ENCODE measurements at places on chromosomes 3 and 15.
A peak's percentile ranks its signal among the peaks of the same experiment; 100 is the strongest.

DNA sequence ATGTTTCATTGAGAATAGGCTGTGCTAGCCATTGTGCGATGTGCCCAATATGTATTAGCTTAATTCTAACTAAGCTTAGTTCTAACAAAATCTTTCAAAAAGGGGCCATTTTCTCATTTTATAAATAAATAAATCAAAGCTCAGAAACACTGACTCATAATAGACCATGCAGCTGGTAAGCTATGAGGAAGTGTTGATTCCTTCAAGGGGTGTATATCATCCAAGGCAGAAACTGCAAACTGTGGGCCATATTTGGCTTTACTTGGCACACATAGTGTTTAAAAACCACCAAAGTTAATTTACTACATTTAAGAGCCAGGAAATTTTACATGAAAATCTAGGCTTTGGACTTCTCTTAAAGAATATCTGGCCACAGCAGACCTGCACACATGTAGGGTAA lies 136.5 kb downstream of the ZNF621 start:
- no peak for DNase-seq

DNA sequence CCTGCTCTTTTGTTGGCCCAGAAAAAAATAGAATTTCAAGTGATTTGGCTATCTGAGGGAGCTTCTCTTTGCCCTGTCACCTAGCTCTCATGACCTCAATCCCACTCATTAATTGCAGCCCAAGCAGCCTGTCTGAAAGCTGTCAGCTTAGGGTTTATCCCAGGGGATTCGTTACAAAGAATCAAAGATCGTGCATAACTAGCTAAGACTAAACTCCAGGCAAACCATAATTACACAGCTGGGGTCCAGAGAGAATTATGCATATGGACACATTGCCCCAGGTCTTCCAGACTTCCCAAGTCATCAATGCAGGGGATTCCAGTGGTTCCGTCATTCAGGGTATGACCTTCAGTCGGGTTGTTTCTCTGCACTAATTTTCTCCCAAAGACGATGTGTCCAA lies 91.6 kb upstream of the CBLB start:
- DNase-seq: no peak

DNA sequence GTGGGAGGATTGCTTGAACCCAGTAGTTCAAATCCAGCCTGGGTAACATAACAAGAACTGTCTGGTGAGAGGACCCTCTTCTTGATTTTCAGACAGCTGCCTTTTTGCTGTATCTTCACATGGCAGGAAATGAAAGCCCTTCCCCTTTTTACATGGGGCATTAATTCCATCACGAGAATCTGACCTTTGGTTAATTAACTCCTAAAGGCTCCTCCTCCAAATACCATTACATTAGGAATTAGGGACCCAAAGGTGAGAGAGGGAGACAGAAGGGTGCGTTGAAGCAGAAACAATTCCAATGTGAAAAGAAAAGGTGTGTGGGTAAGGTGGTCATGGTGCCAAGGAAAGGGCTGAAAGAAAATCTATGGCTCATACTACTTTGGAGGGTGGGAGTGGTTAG lies 536.2 kb downstream of the MAGI1 start:
- no peak for DNase-seq

GRCh38 chr15:64032329-64032728 lies 14.0 kb downstream of the DAPK2 start:
- no peak for DNase-seq

DNA sequence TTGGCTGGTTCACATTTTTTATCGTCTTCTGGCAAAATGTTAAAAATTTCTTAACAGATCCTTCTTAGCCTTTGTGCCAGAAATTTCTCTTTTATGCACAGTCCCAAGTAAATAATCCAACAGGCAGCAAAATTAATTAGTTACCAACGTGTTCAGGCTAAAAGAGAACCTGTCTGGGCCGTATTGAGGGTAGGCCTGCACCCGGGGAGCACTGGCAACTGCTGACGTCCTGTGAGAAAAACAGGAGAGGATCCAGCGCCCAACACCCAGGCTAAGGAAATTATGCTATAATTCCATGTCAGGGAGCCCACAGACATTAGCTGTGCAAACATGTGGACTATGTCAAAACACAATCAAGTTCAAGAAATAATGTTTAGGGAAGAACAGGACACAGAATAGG lies 30.7 kb upstream of the CSTA start:
- DNase-seq: no peak

GRCh38 chr3:66719796-66720356 lies 219.1 kb upstream of the LRIG1 start:
- DNase-seq: no peak

- DNase-seq: no peak
Measured at GRCh38 chr15:63312286-63312685, 34.9 kb downstream of the APH1B start.

GRCh38 chr3:57617739-57618138 lies 20.6 kb upstream of the ARF4 start:
- no peak for DNase-seq

GRCh38 chr3:46022909-46023785 lies 4.1 kb downstream of the XCR1 start:
- no peak for DNase-seq

DNA sequence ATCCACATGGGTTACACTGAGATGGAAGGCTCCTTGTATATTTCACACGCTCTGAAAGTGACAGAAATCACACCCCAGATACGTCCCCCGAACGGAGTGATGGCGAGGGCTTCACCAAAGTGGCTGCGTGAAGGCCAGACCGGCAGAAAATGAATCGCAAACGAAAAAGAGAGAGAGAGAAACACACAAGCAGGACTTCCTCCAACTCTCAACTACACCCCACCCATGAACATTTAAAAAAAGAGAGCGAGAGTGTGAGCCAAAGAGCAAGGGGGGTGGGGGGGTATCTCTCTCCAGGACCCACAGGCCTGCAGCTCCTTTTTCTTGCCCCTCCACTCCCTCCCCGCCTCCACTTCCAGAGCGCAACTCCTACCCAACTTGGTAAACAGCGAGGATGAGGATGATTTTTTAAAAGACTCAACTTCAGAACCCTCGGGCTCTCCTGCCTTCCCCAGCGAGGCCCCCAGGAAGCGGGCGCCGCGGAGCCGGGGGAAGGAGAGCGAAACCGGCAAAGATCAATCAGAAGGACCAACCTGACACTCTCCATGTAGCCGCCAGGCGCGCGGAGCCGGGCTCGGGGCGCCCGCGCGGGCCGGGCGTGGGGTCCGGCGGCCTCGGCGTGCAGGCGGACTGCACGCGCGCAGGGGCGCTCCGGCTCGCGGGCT lies 519.1 kb downstream of the FOXP1 start:
- DNase-seq: peak; percentile 89

GRCh38 chr3:66490214-66490613 lies 10.6 kb downstream of the LRIG1 start:
- DNase-seq: no peak

DNA sequence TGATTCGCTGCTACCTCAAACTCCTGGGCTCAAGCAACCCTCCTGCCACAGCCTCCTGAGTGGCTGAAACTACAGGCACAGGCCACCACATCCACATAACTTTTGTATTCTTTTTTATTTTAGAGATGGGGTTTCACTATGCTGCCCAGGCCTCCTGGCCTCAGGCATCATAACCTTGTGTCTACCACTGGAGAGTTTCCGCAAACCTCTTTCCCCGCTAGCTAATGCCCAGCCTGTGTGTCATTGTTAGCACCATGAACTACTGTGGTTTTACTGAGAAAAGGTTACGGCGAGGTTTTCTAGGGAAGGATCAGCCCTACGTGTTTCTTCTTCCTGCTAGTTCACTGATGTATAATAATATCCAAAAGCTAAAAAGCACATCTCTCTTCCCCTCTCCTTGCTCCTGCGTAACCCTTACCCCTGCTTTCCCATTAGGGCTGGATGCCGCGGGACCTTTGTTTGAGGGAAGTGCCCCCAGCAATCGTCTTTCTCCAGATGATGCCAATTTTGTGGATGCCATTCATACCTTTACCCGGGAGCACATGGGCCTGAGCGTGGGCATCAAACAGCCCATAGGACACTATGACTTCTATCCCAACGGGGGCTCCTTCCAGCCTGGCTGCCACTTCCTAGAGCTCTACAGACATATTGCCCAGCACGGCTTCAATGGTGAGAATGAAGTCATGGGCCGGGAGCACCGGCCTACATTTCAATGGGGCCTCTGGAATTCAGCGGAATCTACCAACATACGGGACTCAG lies 113.7 kb downstream of the LIPC start:
- peak; percentile 65 for DNase-seq

GRCh38 chr3:25235466-25235865 lies 192.6 kb upstream of the RARB start:
- DNase-seq: no peak

DNA sequence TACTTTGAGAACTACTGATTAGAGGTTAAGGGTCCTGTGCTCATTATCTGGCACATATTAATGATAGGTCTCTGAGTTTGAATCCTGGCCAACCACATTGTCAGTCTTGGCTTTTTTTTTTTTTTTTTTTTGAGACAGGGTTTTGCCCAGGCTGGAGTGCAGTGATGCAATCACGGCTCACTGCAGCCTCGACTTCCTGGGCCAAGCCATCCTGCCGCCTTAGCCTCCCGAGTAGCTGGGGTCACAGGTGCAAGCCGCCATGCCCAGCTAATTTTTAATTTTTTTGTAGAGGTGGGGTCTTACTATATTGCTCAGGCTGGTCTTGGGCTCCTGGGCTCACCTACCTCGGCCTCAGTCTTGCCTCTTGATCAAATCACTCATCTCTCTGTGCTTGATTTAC lies 547 bp upstream of the PCCB start:
- DNase-seq: no peak

- DNase-seq: peak; percentile 32
Measured at GRCh38 chr15:100175406-100176114, 166.2 kb downstream of the ADAMTS17 start.

- DNase-seq: no peak
Measured at GRCh38 chr3:155046935-155047334, 33.2 kb upstream of the MME start.

DNA sequence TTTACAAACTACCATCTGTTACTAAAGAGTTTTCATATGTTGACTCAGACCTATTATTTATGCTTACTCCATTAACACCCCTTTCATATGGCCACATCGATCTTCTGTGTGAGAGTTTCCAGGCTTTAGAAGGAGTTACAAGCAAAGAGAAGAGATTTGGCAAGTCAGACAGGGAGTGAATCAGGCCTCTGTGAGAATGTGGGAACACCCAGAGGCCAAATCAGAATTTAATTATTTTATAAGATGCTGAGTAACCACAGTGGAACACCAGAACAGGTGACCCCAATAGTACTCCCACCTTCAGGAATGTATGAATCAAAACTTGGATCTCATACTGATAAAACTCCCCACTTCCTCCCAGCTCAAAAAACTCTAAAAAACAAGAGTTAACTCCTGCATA lies 42.0 kb downstream of the IFT57 start:
- DNase-seq: no peak

GRCh38 chr3:197899833-197900478 lies 50.0 kb upstream of the RPL35A start:
- no peak for DNase-seq

GRCh38 chr3:71047616-71048531 lies 535.7 kb downstream of the FOXP1 start:
- DNase-seq: no peak

- peak; percentile 77 for DNase-seq
Measured at GRCh38 chr3:40179016-40179415, 130.5 kb upstream of the EIF1B start.

DNA sequence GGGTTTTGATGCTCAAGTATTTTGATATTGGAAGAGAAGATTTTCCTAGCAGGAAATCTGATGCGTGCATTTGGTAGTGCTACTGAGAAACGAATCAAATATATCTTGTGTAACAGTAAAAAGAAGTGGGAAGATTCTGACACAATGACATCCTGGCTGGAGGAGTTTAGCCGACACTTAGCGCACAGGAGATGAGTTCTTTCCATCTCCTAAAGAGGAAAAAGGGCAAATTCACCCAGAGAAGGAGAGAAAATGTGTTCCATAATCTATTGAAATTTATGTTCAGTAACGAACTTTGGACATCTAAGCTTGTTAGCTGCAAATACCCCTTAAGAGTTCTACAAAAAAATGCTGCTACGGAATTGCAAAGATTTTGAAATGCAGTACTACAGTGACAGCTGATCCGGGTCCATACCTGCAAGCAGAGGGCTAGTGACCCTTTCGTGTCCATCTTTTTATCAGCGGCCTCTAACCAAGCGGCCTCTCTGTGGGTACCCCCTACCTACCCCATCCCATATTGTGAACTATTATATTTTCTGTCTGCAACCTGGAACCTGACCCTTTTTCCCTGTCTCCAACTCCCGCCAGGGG lies 971 bp downstream of the CPOX start:
- DNase-seq: no peak

- DNase-seq: no peak
Measured at GRCh38 chr3:79473993-79474392, 293.8 kb downstream of the ROBO1 start.

- no peak for DNase-seq
Measured at GRCh38 chr15:58462547-58462946, 30.8 kb downstream of the LIPC start.

DNA sequence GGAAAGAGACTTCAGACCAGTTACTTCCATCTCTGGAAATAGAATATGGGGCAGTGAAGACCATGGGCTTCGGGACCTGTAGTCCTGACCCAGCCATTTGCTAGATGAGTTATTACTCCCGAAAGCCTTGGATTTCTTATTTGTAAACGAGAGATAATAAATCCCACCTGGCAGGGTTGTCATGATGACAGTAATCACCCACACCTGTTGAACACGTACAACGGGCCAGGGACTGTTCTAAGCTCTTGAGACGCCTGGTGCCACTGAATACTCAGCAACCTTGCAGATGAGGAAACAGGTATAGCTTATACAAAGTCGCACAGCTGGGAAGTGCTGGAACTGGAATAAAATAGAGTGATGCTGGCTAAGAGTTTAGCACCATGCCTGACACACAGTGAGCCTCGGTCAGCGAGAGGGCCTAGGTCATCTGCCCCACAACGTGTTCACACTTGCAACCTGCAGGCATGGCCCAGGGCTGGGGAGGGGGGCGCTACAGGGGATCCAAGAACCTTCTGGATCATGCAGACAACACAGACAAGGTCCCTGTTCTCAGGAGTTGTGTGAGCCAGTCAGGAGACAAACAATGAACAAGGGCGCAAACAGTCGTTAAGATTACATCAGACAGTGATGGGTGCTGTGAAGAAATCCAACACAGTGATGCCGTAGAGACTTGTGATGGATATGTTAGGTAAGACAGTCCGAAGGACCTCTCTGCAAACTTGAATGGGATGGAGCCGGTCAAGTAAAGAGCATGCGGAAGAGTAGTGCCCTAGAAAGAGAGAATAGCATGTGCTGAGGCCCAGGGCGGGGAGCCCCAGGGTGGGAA lies 89.2 kb downstream of the CORO2B start:
- no peak for DNase-seq

GRCh38 chr3:177778633-177779032 lies 581.4 kb upstream of the TBL1XR1 start:
- DNase-seq: no peak

GRCh38 chr15:53233801-53234200 lies 443.7 kb upstream of the ONECUT1 start:
- no peak for DNase-seq

DNA sequence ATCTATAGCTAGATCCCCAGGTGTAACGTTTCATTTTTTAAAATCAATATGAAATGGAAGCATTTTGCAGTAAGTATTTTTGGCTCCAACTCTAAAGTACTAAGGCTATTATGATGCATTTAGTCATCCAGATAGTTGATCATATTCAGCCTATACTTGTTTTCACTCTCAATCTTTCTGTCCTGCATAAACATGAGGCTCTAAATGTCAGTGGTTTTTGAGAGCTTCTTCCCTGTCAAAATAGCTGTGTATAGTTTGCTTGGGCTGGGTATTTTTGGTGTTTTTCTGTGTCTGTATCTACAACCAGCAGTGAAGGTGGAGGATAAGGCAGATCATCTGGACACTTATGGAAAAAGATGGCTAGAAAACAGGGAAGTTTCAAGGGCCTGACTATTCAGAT lies 128.0 kb downstream of the LRRN1 start:
- DNase-seq: no peak

- no peak for DNase-seq
Measured at GRCh38 chr3:8524249-8524648, 22.6 kb downstream of the LMCD1 start.
